ENCODE measurements at places on chromosomes 12 and 14. TPM values are rescaled to one million over a fixed set of nuclear protein-coding genes. Genes with fewer than 3 reads are reported as not detected.

The CLEC9A gene
- 1.2 TPM for total RNA-seq

The NUAK1 gene
- total RNA-seq: 151 TPM

The CEBPE gene
- total RNA-seq: not detected

The CFAP54 gene
- total RNA-seq: 5.6 TPM

The KRT6C gene
- total RNA-seq: not detected

The SERPINA12 gene
- not detected for total RNA-seq

The BHLHE41 gene
- 160 TPM for total RNA-seq

Data from dorsolateral prefrontal cortex (tissue), 122 donors.